ENCODE measurements at places on chromosomes 3 and 15. TPM values are rescaled to one million over a fixed set of nuclear protein-coding genes. Genes with fewer than 3 reads are reported as not detected.
A peak's percentile ranks its signal among the peaks of the same experiment; 100 is the strongest.

DNA sequence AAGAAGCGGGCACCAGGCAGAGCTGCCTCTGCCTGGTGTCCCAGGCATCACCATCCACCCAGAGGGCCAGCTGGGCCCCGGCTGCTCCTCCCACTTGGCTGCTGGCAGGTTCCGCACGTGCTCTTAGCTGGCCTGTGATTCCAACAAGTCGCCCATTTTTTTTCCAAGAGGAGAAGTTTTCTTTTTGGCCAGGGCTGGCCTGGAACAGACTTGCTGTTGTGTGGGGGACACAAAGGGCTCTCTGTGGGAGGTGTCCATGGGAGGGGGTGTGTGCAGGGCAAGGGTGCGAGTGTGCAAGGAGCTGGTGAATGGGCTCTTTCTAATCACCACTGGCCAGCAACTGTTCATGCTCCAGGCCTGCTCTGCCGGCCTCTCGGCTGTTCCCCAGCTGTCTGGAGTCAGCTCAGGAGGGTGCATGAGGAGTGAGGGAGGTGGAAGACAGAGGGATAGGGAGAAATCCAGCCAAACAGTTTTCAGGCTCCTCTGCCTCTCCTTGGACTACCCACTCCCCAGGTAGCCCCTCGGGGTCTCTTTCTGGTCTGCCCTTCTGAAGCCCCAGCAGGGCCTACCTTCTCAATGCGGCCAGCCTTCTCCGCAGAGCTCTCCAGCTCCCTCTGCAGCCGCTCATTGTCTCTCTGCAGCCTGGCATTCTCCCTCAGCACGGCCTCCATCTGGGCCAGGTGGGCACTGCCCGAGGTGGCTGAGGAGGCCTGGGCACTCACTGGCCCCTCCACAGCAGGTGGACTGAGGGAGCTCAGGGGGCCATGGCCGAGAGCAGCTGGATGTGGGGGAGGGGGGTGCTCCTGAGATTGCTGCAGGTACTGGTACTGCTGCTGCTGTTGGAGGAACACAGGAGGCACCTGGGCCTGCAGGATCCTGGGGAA lies 7.1 kb downstream of the AMOTL2 start:
- DNase-seq, result no peak

Gene TTLL3
- polyA plus RNA-seq, result 97.4 TPM

GRCh38 chr3:197790033-197790432 lies 1.0 kb upstream of the LRCH3 start:
- no peak for DNase-seq

DNA sequence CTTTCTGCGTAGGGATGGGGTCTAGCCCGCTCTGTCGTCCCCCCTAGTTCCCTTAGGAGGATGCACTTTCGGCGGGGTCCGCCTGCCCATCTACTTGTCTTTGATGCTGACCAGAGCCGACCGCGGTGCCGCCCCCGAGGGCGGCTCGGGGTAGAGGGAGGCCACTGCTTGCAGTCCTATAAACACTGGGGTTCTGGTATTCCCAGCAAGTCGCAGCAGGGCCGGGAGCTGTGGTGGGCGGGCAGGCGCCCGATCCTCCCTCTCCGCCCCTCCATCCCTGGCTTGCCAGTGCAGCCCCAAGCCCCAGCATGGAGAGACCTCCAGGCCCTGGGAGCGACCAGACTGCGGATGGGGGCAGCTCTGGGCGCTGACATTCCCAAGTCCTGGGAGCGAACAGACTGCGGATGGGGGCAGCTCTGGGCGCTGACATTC lies 830 bp downstream of the SEMA4B start:
- DNase-seq, result peak; percentile 45

Gene ANKDD1A
- polyA plus RNA-seq, result 5.6 TPM

- DNase-seq, result no peak
Measured at GRCh38 chr3:46012246-46012645, 15.0 kb downstream of the XCR1 start.

Gene GPR15
- 0.24 TPM for polyA plus RNA-seq

DNA sequence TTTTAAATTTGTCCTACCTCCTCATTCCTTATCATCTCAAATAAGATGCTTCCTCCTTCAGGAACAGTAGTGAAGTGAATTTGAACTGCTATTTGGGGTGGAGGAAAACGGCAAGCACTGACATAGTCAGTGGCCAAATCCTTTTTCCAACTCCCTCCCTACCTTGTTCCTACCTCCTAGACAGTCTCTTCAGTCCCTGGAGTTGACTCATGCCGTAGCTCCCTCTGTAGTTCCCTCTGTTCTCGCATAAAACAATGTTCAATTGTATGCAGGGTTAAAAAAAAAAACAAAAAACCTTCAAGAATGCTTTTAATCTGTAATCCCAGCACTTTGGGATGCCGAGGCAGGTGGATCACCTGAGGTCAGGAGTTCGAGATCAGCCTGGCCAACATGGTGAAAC lies 1.4 kb downstream of the UBR1 start:
- no peak for DNase-seq

GRCh38 chr3:100981164-100981911 lies 11.9 kb downstream of the ABI3BP start:
- DNase-seq, result no peak

Gene CCDC39
- polyA plus RNA-seq, result not detected

Gene SLC22A13
- polyA plus RNA-seq, result 0.34 TPM

- DNase-seq, result no peak
Measured at GRCh38 chr15:66786708-66787488, 84.9 kb downstream of the SMAD6 start.

- DNase-seq, result no peak
Measured at GRCh38 chr3:116443191-116443661, 2.1 kb downstream of the LSAMP start.

Measured in large intestine (tissue), 12 donors.